ENCODE measurements at places on chromosomes 2 and 18.
A peak's percentile ranks its signal among the peaks of the same experiment; 100 is the strongest.

- DNase-seq, result no peak
Observed at GRCh38 chr2:46305767-46306166, 8.6 kb downstream of the EPAS1 start.

DNA sequence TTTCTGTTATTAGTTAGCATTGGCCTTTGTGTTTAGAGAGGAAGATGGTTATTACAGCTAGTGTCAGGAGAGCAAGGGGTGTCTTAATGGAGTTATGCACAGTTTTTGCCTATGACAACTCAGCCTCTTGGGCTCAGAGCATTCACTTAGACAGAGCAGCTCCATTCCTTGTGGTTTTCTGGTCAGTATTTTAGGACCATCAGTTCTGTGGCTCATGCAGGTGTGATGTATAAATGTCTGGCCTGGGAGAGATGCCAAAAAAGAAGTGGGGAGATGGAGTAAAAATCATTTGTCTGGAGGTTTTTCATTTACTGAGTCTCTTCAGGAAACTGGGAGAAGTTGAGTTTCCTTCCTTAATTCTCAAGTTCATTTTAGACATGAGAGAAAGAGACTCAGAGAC, 79.7 kb downstream of the PRKCE start:
- DNase-seq, result no peak

DNA sequence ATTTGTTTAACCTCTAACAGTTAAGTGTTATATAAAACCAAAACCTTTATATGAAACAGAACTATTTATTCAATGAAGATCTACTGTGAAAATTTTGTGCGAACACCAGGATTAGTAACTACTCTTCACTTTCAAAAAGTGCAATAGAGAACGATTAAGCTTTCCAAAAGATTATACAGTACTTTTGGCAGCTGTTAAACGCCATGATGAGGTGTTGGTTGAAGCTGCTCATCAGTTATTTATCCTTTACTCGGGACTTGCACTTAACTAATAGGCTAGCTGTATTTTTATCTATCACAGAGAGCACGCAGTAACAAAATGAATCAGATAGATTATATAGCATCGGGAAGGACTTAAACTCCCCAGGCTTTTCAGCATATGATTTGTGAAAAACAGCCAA, 113.6 kb downstream of the GCA start:
- DNase-seq, result no peak

- DNase-seq, result no peak
Observed at GRCh38 chr18:8232791-8233190, 376.4 kb upstream of the RAB12 start.

DNA sequence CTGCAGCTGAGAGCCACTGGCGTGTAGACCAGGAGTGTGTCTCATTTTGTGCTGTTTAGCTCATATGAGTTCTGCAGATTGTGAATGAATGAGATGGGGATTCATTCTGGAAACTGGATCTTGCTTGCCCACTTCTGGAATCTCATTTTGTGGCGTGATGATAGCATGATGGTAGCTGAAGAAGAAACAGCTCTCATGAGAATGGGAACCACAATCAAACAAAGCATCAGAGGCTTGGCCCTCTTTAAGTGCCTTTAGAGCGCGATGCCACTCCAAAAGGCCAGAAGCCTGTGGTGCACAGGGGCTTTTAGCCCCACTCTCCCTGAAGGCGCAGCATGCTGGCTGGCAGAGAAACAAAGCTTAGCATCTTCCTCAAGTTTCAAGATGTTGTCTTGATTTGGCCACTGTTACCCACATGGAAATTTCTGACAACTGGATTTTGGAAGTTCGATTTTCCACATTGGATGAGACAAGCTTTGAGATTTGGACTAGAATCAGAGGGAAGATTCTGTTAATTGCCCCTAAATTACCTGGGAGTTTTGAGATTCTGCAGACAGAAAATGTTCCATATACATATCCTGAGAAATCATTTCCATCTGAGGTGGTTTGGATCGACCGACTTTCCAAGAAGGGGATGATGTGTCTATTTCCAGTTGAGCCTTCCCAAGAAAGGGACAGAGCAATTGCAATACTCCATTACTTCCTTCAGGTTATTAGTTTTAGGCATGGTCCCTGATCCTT, 234.5 kb downstream of the VAPA start:
- no peak for DNase-seq

GRCh38 chr2:6978991-6979390, 61.8 kb downstream of the RNF144A start:
- no peak for DNase-seq

DNA sequence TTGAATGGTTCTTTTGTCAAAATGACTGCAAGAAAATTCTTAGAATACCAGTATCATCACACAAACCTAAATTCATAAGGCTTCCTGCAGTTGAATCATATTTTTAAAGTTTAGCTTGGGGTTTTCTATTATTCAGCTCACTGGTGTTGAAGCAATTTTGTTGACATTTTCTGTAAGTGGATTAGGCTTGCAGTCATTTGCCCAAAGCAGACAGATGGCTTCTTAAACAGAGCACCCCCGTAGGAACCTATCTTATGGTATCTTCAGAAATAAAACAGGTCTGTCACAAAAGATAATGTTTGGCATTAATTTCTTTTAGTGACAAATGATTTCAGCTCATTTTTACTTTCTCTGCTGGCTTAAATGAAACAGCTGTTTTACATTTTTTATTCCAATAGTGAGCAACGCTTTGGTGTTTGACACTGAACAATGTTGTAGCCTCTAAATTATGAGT, 331.1 kb downstream of the PLCL1 start:
- DNase-seq, result peak; percentile 84

All from spinal cord (tissue), 10 donors.